ENCODE measurements at places on chromosomes 16 and 17.

DNA sequence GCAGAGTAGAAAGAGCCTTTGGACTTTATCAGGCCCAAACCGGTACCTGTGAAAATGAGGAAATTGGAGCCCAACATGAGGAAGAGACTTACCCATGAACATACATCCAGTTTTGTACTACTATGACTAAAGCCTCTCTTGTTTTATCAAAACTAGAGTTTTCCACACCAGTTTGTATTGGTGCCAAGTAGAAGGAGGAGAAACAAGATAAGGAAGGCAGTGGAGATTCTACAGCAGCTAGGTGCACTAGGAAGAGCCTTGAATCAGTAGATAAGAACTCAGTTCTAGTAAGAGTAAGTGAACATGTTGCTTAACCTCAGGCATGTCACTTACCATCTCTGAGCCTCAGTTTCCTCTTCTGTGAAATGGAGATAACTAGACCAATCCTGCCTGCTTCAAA, 13.7 kb upstream of the TMEM132E start:
- no peak for DNase-seq

DNA sequence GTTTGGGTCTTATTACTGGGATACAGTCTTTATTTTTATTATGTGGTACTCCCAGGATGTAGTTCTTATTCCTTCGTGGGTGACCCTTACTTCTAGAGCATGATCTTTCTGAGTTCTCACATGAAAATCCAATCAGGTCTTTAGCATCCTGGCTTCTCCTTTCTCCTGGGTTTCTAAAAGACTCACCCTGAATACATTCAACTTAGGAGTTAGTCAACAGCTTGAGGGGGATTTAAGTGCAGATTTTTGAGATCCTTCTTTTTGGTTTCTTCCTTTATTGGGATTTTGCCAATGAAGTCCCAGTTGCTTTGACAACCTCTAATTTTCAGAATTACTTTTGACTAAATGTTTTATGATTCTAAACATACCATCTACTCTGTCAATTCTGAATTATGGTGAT, 68.2 kb downstream of the SIAH1 start:
- no peak for DNase-seq

DNA sequence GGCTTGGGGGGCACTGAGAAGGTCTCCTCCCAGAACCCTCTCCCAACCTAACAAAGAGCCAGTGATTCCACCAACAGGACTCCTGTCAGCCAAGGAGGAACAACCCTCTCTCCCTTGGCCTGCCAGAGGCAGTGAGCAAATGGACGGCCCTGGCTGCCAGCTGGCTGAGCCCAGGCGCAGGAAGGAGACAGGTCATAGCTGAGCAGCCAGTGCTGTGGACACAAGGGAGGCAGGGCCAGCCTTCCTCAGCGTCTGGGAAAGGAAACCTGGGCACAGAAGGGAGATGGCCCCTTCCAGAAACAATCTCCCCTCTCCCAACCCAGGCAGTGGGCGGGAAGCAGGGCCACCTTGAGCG, 2.1 kb downstream of the MPO start:
- DNase-seq = no peak

GRCh38 chr17:1697681-1698080, 12.5 kb downstream of the TLCD2 start:
- peak; percentile 53 for DNase-seq

DNA sequence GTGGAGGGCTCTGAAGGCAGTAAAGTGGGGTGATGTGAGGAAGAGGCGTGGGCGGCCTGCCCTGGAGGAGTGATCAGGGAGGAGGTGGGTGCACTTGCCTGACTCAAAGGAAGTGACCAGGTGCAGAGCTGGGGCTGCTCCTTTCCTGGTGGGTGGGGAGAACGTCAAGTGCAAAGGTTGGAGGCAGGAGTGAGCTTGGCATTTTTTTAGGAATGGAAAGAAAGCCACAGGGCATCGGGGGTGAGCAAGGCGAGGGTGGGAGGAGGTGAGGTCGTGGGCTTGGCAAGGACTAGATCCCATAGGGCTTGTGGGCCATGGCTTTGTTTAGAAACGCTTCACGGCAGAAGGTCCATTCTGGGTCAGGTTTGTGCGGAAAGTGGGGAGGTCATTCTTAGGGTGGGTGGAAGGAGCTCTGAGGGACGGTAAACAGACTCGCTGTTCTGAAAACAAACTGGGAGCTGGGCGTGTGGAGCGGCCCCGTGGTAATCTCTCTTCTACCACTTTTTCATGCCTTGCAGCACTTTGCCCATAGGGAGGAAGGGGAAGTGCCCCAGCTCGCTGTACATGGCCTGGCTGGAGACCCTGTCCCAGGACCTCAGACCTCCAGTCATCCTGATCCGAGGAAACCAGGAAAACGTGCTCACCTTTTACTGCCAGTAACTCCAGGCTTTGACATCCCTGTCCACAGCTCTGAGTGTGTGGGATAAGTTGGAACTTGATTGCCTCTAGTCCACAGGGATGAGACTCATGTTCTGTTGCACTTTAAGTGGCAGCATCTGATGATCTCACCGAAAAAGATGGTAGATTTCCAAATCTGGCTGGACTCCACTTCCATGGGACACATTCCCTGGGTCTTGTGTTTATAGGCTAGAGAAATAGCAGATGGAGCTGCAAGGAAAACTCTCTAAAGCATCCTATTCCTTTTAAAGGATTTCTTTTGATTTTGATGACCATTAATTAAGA, 18.9 kb upstream of the HERPUD1 start:
- no peak for DNase-seq

- DNase-seq = no peak
Observed at GRCh38 chr16:86346034-86346433, 164.3 kb upstream of the FOXF1 start.

DNA sequence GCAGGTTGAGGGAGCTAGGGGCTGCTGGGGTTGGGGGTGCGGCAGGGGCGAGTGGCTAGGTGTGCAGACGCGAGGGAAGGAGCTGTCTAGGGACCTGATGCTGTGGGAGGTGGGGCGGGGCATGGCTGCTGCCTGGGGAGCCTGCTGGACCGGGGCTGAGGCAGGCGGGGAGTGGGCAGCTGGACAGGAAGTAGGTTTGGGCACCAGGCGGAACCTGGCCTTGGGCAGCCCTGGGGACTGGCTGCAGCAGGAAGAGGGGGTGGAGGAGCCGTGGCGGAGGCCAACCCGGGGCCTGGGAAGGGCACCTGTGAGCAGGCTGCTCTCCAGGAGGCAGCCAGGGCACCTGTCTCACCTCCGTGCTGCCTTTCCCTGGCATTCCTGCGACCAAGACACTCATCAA, 5.9 kb upstream of the DNASE1L2 start:
- DNase-seq = no peak

- DNase-seq = no peak
Observed at GRCh38 chr16:49150341-49150740, 131.3 kb downstream of the CBLN1 start.
